CD8-positive, alpha-beta T cell (primary cell): ENCODE measurements at places on chromosomes 3 and 15. TPM values are rescaled to one million over a fixed set of nuclear protein-coding genes. Genes with fewer than 3 reads are reported as not detected.

Gene CCR3
- not detected for total RNA-seq

Gene SLC24A5
- total RNA-seq = not detected

Gene CMTM8
- total RNA-seq = 0.58 TPM

DNA sequence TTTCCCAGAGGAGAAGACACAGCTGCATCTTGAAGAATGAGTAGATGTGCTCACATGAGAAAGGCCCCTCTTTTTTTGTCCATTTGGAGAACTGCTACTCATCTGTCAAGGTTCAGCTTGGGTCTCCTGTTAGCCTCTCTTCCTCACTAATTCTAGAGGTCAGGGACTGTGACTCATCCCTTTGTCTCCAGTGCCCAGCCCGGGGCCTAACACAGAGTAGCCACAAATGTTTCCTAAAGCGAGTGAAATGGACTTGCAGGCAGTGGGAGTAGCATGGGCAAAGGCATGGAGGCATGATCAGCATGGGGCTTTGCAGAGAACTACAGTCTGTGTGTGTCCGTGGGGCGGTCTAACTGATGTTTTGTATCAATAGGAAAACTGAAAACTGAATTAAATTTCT, 33.9 kb upstream of the MRPS22 start:
- no peak for DNase-seq

DNA sequence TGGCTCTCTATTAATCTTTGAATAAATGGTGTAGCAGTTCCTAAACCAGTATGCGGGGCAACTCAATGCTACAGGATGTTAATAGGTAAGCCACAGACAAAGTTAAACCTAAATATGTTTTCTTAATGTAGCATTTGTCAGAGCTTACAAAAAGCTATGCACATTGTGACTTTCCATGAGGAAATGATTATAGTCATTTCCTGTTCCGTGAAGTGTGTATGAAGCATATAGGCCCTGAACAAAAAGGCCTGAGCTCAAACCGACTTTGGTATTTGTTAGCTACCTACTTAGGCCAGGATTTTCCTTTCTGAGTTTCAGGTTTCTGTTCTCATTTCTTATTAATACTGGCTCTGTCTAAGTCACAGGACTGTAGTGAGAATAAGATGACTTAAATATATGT, 14.2 kb downstream of the ZNF80 start:
- DNase-seq = no peak

GRCh38 chr15:79969146-79969545, 1.9 kb downstream of the BCL2A1 start:
- DNase-seq = no peak

- no peak for DNase-seq
Observed at GRCh38 chr15:70245932-70246622, 148.4 kb upstream of the TLE3 start.

GRCh38 chr3:79473993-79474392, 293.8 kb downstream of the ROBO1 start:
- no peak for DNase-seq

DNA sequence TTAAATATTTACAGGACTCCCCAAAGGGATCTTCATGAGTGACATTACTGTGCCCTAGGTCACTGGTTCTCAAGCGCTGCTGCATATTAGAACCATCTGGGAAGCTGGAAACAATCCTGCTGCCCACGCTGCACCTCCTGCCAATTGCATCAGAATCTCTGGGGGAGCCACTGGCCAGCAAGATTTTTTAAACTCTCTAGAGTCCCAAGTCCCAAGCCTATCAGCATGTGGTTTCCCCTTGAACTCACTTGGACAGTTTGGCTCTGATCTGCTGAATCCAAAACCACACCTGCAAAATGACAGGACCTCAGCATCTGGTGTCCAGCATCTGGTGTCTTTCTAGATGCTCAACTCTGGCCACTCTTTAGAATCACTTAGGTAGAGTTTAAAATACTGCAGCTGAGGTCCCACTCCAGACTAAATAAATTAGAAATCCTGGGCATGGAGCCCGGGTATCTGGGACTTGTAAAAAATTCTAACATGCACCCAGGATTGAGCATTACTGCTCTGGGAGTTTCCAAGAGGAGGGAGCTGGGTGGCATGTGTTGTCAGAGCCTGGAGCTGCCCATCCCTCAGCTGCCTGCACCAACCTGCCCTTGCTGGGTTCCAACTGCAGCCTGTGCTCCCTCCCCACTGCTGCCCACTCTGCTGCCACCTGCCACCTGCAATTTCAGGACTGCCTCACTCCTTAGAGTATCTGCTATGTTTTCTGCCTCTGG, 311.3 kb downstream of the SLC9A9 start:
- no peak for DNase-seq

DNA sequence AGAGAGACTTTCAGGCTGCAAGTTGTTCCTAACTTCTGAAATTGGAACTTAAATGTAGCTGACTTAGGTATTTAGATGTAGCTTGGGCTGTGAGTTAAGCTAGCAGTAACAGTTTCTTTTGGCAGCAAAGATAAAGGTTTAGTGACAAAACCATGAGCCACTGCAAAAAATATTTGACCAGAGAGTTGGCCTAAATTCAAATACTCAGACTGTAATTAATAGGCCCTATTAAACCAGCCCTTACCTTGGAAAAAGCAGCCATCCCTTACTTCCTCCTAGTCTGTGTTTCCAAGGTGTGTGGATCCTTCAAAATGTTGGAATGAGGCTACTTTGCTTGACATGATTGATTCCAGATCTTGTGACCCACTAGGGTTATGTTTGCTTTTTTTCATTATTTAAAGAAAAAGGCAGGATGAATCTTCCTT, 8.2 kb downstream of the TPM1 start:
- no peak for DNase-seq

DNA sequence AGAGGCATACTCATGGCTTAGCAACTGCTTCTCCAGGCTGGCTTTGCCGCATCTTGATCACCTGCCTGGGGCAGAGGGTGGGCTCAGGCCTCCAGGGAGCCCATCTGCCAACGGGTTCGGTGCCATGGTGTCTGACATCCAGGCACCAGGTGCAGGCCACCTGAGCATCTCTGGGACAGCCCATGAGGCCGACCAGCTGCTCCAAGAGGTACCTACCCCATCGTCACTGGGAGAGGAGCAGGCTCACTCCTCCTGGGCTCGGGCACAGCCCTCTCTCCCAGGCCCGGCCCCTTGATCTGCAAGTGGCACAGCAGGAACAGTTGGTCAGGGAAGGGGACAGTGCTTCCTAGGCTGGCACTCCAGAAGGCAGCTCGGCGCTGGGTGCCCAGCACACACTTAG, 21.9 kb downstream of the TPRA1 start:
- no peak for DNase-seq

DNA sequence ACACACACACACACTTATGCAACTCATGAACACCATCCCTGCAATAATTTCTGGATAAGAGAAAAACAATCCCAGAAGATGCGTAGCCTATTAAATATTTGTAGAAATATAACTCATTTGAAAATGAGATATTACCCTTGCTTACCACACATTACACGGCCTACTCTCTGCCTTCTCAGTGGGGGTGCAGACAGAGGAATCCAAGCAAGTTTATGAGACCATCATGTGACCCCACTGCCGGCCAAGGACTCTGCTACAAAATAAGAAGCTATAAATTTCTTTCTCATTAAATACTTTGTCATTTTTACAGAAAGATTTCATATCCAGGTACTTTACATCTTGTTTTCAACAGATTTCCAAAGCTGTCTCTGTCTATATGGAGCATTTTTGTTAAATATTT, 286.3 kb downstream of the ZNF385D start:
- DNase-seq = no peak

DNA sequence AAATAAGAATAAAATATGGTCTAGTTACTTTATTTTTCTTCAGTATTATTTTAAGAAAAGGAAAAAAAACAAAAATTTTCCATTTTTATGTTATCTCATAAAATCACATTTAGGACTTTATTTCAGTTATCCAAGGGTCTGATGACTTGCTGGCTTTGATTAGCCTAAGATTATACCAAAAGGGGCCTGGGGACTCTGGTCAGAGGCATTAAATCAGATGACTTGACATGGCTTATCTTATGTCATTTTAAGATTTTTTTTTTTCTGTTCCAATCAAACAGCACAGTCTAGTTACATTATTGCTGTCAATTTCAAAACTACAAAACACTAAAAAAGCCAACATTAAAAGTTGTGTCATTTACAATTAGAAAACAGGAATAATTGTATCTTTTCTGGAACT, 725.4 kb upstream of the NR2F2 start:
- DNase-seq = no peak

DNA sequence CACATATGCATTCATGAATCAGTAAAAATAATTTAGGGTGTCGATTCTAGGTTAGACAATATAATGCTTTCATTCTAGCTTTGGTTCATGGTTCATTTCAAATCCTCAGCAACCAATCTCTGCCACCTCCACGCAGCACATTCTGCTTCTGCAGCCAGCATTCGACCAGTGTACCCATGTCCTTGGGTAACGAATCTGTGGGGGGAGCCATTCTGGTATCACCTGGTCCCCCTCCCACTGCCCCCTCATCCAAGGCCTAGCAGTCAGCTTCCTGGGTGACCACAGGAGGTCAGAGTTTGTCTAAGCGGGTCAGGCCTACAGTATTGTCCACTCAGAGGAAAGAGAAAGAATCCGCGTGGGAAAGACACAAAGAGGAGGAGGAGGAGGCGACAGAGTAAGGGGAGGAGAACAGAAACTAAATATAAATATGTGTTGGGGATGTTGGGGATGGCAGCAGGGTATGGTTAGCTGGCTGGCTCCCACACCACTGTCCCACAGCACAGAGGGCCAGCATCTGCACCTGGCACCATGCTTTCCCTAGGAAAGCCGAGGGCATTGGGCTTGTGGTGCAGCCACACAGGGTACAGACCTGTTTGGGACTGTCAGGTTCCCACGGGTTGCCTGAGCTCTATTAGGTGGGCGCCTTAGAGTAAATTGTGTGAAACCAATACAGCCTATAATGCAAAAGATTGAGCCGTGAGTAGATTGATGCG, 12.1 kb downstream of the PAK6 start:
- no peak for DNase-seq

DNA sequence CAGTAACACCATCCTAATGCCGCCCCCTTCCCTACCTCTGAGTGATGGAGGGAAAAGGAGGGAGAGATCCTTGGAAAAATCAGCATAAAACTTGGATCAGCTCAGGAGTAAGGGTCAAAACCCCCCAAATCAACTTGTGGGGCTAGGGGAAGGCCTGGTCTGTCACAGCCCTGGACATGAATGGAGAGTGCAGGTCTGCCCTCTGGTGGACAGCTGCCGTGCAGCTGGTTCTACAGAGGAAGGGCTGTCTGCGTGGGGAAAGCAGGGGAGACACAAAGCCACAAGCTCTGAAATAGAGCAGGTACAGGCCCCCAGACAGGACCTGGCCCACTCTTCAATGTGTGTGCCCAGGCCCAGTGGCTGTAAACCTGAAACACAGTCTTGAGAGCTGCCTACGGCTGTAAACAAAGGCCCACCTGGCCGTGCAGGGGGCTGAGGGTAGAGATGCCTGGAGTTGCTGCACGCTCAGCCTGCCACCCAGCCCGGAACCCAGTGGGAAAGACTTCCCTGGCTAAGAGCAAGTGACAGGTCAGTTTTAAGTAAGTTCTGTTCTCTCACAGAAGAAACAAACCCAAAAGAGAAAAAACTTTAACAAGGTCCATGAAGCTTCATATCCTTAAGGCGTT, 16.4 kb downstream of the CLK3 start:
- DNase-seq = peak; percentile 46
